Psoas muscle (tissue), 8 donors: ENCODE measurements at places on chromosomes 12 and 14. TPM values are rescaled to one million over a fixed set of nuclear protein-coding genes. Genes with fewer than 3 reads are reported as not detected.

Gene ZFP36L1
- polyA plus RNA-seq: 46.8 TPM

Gene OR6C2
- polyA plus RNA-seq: not detected

Gene APAF1
- polyA plus RNA-seq: 10.2 TPM

Gene RNASE7
- polyA plus RNA-seq: not detected

Gene KRT74
- not detected for polyA plus RNA-seq

Gene NANOG
- not detected for polyA plus RNA-seq

Gene CKAP4
- polyA plus RNA-seq: 14.7 TPM

Gene PMCH
- polyA plus RNA-seq: not detected

Gene TBX5
- not detected for polyA plus RNA-seq

Gene GPR135
- polyA plus RNA-seq: 1.3 TPM

Gene GDF3
- 0.05 TPM for polyA plus RNA-seq

Gene SERPINA5
- 2.6 TPM for polyA plus RNA-seq

Gene CPNE8
- polyA plus RNA-seq: 1.4 TPM

Gene PTPRB
- 6.5 TPM for polyA plus RNA-seq

Gene KLRC3
- not detected for polyA plus RNA-seq

Gene RAPGEF3
- 15.0 TPM for polyA plus RNA-seq

Gene ITGB7
- polyA plus RNA-seq: 0.19 TPM

Gene LTBP2
- polyA plus RNA-seq: 2.4 TPM

Gene GPR162
- 0.61 TPM for polyA plus RNA-seq

Gene GNB3
- polyA plus RNA-seq: 0.13 TPM

Gene SOCS2
- 4.7 TPM for polyA plus RNA-seq
